ENCODE measurements at places on chromosomes 6 and 20.

- no peak for DNase-seq
Measured at GRCh38 chr20:54237116-54237943, 29.4 kb downstream of the PFDN4 start.

DNA sequence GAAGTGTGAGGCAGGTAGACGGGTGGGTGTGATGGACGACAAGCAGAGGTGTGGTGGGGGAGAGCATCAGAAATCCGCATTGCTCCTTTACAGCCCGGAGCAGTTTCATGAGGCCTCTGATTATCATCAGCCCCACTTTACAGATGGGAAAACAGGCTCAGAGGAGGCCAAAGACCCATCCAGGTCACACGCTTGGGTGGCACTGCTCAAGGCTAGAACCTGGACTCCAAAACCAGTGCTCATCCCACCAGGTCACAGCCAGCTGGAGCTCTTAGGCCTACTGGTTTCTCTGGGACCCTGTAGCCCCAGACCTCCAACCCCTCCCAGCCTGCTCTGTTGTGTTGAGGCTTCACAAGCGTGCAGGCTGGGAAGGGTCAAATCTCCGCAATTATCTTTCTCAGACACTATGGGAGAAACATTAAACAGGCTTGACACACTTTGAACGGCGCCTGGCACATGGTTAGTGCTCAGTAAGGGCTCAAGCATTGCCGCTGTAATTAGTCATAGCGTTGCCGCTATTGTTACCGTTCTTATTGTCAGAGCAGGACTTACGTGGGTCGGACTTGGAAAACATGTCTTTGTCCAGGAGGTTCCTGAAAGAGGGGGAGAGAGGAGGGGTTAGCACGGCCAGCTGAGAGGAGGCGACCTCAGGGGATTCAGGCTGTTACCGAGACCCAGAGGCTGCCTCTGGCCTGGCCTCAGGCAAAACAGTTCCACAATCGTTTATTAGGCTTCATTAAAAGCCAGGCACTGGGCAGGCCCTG, 16.6 kb downstream of the CPNE5 start:
- no peak for DNase-seq

DNA sequence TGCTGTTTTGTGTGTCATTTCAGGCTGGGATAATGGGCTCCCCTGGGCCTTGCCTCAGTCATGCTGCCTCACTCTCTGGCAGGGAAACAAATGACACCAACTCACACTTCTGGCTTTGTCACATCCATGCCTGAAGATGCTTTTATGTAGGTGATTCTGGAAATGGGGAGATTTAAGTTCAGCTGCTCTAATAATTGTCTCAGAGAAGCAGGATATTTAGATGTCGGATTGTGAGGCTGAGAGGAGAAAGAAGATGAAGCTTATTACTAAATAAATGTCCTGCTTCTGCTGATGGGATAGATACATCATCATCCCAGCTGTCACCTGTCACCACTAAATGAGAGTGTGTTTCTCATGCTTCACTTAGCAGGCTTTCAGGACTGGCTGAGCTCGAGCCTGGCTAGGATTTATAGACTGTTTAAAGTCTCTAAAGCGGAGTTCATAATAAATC, 480.2 kb upstream of the SPTLC3 start:
- no peak for DNase-seq

- no peak for DNase-seq
Measured at GRCh38 chr6:27439371-27439770, 33.5 kb downstream of the ZNF184 start.

GRCh38 chr6:148316308-148316707, 26.3 kb upstream of the SASH1 start:
- no peak for DNase-seq

DNA sequence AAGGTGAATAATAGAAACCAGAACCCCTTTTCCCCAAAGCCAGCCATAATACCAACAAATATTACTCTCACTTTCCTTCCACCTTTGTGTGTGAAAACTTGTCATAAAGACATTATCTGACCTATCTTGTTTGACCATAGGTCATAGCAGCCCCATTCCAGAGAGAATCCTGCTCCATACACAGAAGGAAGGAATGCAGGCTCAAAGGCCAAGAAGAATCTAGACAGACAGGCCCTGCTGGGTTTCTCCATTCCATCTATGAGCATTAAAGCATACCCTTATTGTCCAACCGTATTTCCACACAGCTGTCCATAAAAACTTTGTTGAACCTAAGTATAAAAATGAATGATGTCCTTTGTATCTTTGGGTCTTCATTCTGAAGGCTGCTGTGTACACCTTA, 40.7 kb upstream of the KCNK5 start:
- DNase-seq, result no peak

DNA sequence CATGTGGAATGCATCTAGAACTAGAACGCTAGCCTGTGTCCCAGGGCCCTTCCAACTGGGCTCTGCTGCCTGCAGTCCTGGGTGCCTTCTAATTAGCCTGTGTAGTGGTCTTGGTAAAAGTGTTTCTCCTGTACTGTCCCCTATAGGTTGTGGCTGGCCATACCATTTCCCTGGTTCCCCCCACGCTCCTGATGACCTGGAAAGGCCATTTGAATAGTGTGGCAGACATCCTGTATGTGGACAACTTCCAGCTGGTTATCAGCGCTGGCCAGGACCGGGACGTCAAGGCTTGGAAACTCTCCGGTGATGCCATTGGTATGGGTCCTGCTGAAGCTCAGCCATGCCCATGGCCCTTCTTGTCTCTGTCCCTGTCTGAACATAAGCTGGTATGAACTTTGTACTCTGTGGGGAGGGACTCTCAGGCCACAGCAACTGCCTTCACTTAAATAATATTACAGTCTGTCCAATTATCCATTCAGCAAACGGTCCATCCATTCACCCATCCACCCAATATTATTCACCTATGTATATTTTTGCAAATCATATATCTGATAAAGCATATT, 60.7 kb downstream of the SUN5 start:
- no peak for DNase-seq

DNA sequence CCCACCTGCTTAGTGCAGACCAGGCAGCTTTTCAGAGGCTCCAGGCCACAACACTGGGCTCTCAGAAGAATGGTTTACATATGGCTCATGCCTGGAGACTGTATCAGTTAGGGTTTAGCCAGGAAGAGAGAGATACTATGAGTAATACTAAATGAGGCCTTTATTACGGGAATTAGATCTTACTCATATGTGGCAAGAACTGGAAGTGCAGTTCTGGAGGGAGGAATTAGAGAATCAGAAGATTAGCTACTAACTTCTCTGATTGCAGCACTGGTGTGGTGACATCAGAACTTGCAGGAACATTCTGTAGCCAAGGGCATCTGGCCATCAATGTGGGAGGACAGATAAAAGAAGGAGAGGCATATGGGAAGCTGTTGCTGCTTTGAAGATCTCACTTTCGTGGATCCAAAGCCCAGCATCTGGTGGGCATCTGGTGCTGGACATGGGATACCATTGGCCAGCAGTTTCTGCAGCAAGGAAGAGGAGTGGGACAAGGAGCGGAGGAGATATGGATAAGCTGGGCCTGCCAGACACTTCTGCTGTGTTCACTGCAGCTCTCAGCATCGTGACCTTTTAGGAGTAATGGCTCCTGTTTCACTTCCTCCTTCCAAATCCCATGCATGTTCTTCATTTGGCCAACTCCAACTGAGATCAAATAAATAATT, 248.5 kb downstream of the BTBD3 start:
- peak; percentile 94 for DNase-seq

DNA sequence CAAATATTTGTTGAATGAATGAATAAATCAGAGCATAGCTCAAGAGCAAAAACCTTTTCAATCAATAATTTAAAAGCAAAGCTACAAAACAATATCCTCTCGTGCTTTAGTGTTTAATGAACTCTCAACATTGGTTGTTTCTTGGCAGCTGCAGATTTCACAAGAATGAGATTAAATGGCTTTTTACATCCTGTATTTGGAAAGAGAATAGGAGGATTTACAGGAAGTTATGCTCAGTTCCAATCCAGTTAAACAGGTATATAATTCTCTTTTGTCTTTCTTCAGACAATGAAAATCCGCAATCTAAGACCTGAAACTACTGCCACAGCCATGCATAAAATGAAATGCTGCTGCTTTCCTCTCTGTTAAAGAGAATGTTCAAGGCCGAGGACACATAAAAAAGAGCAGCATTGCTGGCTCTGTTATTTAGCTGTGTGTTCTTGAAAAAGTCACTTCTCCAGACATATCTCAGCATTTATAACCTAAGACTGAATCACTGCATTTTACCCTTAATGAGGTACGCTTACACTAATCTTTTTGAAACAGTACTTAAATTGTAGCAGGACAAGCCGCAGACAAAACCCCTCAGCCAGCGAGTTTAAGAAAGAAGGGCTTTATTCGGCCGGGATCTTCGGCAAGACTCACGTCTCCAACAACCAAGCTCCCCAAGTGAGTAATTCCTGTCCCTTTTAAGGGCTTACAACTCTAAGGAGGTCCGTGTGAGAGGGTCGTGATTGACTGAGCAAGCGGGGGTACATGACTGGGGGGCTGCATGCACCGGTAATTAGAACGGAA, 3.6 kb downstream of the C6orf52 start:
- no peak for DNase-seq

DNA sequence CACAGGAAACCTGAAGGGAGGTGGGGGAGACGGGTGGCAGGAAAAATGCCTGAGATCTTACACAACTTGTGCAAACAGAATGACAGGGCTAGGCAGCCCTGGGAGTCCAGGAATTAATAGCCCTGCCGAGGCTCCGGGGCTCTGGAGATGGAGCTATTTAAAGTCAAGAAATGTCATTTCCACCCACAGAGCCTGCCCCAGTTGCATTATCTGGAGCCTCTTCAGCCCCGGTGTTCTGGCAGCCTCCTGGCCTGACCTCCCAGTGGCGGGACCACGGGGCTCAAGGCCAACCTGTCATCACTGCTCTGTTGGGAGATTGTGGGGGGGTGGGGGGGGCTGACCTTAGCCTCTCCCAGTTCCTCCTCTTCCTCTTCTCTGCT, 28.5 kb upstream of the SCUBE3 start:
- peak; percentile 85 for DNase-seq

GRCh38 chr6:156807795-156808194, 30.6 kb downstream of the ARID1B start:
- DNase-seq, result no peak

All from fibroblast of skin of right biceps (primary cell).